ENCODE measurements at places on chromosomes 3 and 15.

GRCh38 chr15:99084965-99085364, 19.9 kb upstream of the SYNM start:
- no peak for DNase-seq

- no peak for DNase-seq
These were observed 95.4 kb upstream of the VGLL4 start for GRCh38 chr3:11739123-11739522.

- no peak for DNase-seq
These were observed 246.2 kb downstream of the LSAMP start for GRCh38 chr3:116199063-116199462.

DNA sequence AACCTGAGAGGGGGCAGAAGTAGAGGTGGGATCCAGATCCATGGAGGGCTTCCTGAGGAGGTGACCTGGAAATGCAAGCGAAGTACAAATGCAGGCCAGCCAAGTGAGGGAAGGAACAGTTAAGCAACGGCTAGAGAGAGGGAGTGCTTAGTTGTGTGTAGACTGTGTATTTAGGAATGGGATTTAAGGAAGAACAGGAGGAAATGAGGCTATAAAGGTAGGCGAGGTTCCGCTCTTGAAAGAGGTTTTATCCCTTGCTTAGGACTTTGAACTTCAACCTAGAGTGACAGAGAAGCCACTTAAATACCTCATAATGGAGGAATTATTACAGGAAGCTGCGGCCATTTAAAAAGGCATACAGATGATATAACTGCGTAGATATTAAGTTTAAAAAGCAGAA, 295.1 kb downstream of the THSD4 start:
- DNase-seq = no peak

DNA sequence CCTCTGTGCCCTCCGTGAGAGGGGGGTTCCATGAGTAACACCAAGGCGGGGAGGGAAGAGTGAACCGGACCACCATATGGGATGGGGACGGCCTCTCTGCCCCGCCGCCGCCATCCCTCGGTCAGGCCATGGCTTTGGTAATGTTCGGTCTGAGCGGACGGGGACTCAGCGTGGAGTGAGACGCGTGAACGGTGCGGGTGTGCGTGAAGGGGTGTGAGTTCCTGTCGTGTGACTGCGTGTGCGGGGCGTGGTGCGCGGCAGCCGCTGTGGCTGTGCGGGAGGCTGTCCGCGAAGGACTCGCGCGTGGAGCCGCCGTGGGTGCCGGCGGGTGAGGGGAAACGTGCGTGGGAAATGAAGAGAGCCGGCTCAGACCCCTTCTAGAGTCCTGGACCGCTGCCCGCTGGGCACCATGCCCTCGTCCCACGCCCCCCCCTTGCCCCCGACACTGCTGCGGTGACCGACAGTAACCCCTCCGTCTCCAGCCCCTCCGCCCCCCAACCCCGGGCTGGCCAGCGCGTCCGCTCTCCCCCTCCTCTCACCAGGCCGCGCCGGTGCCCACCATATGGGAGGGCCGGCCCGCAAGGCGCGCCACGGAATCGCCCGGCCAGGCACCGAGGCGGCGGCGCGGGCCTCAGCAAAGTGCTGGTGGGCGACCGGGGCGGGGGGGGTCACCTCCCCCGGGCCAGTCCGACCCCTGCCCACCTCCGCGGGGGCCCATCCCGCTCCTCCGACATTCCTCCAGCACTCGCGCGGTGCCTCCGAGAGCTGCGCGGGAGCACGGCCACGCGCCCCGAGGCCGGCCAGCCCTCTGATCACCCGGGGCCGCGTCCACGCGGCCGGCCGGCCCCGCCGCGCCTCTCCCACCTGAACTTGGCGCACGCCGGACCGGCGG, 589 bp downstream of the KLF15 start:
- no peak for DNase-seq

- peak; percentile 13 for DNase-seq
These were observed 13.3 kb upstream of the IQCF1 start for GRCh38 chr3:51916418-51916817.

DNA sequence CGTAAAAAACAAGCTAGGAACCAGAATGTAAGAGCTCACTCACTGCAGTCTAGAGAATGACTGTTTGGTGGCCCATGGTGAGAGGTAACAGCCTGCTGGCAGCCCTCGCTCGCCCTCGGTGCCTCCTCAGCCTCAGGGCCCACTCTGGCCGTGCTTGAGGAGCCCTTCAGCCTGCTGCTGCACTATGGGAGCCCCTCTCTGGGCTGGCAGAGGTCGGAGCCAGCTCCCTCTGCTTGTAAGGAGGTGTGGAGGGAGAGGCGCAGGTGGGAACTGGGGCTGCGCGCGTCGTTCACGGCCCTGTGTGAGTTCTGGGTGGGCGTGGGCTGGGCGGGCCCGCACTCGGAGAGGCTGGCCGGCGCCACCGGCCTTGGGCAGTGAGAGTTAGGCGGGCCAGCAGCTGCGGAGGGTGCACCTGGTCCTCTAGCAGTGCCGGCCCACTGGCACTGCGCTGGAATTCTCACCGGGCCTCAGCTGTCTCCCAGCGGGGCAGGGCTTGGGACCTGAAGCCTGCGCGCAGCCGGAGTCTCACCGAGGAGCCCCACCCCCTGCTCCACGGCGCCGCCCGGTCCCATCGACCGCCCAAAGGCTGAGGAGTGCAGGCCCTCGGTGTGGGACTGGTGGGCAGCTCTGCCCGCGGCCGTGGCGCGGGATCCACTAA, 420.6 kb downstream of the RBMS3 start:
- no peak for DNase-seq

DNA sequence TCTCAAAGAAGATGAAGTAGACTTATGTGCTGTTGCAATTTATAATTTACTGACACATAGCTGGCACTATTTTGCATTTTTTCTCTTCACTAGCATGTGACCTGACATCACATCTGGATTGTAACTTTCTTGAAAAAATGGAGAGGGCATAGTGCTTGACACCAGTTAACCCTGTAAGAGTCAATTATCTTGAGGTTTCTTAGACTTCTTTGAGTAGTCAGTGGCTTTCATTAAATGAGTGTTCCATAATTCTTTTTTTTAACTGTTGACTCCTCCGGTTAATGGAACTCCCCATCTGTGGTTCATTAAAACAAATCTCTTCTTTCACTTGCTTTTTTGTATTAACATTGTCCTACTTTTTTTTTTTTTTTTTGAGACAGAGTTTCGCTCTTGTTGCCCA, 16.9 kb upstream of the PRKCI start:
- no peak for DNase-seq

GRCh38 chr3:127074900-127075360, 92.0 kb downstream of the PLXNA1 start:
- peak; percentile 84 for DNase-seq

- DNase-seq = no peak
These were observed 76.8 kb upstream of the LRIG1 start for GRCh38 chr3:66577426-66578203.

- no peak for DNase-seq
These were observed 32.7 kb downstream of the CEMIP start for GRCh38 chr15:80811781-80812315.

GRCh38 chr15:38602910-38603670, 38.5 kb upstream of the RASGRP1 start:
- DNase-seq = no peak

GRCh38 chr3:150697646-150698045, 6.1 kb downstream of the ERICH6 start:
- DNase-seq = no peak

DNA sequence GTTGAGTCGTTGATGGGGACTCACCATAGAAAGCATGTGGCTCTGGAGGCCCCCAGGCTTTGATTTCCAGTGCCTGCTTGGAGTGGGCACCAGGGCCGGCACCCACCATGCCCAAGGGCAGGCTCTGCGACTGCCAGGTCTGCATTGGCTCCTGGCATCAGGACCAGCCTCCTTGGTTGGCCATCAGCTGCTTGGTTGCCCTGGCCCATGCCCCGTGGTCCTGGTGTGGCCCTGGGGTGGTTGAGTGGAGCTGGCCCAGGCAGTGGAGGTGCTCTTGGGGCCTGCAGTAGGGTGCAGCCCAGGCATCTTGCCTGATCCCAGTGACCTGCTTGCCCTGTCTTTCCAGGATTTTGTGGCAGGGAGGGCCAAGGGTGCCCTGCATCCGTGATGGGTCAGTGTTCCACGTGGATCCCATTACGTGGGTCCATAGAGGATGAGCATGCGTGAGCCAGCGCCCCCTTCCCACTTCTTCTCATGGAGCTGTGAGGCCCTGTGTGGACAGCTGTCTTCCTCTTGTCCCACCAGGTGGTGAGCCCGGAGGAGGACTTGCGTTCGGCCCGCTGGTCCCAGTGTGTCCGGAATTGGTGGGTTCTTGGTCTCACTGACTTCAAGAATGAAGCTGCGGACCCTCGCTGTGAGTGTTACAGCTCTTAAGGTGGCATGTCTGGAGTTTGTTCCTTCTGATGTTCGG, 187.0 kb downstream of the UBE3A start:
- no peak for DNase-seq

- DNase-seq = no peak
These were observed 45.6 kb downstream of the PRKCI start for GRCh38 chr3:170267793-170268192.

DNA sequence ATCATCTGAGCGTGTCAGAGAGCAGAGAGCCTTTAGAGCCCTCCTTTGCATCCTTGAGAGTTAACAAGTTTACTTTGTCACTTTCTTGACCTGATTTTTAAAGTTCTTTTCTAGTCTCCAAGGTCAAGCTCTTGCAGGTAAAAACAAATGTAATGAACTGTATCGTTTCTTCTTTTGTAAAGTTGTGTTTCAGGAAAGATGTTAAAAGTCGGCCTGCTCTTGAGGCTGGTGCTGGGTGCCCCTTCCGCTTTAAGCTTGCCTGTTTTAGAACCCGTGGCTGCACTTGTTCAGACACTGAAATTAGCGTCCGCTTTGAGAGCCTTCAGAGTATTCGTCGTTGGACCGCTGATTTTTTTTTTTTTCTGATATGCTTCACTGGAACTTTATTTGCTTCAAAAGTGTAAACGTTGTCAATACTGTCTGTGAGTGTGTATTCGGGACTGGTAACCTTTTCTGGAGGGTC, 52.6 kb upstream of the ULK4 start:
- DNase-seq = no peak

DNA sequence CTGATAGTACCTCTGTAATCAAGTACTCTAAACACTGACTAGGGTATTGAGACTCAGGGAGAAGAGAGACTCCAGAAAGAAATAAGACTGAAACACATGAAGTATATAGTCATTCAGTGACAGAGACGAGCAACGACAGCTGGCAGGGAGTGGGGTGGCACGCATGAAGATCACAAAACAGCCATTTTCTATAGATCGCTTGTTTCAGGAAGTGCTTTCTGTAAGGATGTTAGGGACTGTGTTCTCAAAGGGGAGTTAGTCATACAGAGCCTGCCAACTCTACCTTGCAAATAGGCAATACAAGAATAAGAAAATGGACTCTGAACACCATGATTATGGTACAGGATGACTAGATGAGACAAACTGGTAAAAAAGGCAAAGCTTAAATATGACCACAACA, 139.5 kb downstream of the TBL1XR1 start:
- DNase-seq = no peak

DNA sequence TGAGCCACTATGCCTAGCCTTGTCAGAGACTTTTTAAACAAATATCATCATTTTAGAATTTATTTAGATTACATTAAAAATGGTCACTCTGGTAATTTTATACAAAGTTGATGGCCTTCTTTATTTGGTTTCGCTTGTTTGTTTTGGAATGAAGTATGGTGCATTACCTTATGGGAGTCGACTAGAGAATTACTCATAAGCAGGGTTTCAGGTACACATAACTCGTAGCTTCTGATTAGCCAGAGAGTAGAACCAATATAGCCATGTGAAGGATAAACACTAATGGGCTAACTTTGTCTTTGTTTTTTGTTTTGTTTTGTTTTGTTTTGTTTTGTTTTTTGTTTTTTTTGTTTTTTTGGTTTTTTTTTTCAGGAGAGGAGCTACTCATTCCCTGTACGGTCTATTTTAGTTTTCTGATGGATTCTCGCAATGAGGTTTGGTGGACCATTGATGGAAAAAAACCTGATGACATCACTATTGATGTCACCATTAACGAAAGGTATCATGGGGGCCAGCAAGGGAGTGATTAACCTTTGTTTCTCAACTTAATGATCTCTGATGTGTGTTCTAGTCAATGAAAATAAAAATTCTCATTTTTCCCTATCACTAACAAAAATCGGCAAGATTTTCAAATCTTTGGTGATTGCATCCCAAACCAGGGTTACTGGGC, 113.2 kb downstream of the IL1RAP start:
- no peak for DNase-seq

DNA sequence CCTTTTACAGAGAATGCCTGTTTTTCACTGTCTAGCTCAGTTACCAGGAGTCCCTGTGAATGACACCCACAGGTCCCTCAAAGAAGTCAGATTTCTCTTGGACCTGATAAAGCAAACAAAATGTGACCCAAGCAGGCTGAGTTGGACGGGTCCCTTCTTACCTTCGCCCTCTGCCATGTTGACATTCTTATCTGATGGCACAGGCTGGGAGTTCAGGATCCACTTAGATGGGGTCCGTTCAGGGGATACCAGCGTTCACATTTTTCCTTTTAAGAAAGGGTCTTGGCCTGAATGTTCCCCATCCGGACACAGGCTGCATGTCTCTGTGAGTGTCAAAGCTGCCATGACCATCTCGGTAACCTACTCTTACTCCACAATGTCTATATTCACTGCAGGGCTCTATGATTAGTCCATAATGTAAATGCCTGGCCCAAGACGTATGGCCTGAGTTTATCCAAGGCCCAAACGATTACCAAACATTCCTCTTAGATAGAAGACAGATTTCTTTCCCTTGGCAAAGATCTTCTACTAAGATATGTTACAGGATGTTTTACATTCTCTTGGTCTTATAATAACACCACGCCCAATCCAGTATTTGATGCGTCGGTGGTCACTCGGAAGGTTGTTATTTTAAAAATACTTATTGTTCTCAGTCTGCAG, 179.1 kb downstream of the THSD4 start:
- DNase-seq = peak; percentile 43

DNA sequence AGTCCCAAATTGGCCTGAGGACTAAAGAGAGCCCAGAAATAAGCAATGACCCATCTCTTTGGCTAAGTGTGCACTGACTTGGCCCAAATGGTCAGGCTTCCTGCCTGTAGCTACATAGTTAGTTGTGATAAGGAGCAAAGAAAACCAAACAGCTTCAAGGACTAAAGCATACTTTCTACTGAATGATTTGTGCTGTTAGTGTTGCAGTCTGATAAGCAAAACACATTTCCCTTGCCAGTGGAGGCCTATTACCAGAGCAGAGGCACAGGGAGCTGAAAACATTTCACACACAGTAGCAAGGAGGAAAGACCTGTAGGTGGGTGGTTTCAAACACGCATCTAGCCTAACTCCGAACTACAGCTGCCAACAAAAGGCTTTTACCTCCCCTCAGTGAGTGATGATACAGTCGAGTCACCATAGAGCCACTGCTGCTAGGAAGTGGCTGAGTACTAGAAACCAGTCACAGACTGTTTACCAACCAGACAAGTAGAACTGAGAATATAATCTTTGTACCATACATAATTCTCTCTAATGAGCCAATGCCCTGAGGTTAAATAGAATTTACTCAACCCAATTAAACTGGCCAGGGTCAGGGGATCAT, 222.3 kb upstream of the THBS1 start:
- DNase-seq = peak; percentile 47

GRCh38 chr3:126319701-126320295, 37.4 kb downstream of the KLF15 start:
- no peak for DNase-seq

GRCh38 chr15:70875001-70875782, 17.0 kb downstream of the THAP10 start:
- no peak for DNase-seq
